ENCODE measurements at places on chromosomes 12 and 14.

- peak; percentile 91 for DNase-seq
These were observed 7.8 kb downstream of the KRT1 start for GRCh38 chr12:52672321-52672933.

- no peak for DNase-seq
These were observed 15.1 kb downstream of the CALCOCO1 start for GRCh38 chr12:53712059-53712643.

- DNase-seq: no peak
These were observed 8.5 kb downstream of the CRACR2A start for GRCh38 chr12:3744229-3744901.

GRCh38 chr12:92144631-92145480 lies 790 bp downstream of the BTG1 start:
- DNase-seq: peak; percentile 60

GRCh38 chr12:51941011-51941581 lies 10.4 kb upstream of the ACVR1B start:
- peak; percentile 72 for DNase-seq

- DNase-seq: peak; percentile 74
These were observed 5.8 kb downstream of the TMEM253 start for GRCh38 chr14:21106498-21107282.

DNA sequence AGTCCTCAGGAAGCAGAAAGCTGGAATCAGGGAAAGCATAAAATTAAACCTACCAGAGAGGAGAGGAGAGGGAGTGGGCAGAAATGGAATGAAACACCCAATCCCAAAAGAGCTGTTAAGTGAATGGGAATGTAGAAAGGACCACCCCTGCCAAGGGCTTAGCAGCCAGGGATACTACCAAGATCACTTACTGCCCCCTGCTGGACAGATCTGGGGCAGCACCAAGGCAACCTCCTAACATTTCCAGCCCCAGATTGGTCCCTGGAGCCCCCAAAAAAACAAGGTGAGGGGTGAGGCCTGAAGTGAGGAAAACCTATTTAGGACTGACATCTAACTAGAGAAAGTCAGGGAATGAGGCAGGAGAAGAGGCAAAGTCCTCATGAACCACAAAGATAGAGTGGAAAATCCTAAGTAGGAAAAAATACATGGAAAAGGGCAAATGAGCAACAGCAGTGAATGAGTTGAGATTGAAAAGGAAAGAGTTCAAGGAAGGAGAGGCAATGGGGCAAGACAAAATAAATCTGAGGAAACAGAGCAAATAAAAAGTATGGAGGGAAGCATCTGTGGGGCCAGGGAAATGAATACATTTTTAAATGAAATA lies 11.2 kb upstream of the FKBP11 start:
- peak; percentile 48 for DNase-seq

DNA sequence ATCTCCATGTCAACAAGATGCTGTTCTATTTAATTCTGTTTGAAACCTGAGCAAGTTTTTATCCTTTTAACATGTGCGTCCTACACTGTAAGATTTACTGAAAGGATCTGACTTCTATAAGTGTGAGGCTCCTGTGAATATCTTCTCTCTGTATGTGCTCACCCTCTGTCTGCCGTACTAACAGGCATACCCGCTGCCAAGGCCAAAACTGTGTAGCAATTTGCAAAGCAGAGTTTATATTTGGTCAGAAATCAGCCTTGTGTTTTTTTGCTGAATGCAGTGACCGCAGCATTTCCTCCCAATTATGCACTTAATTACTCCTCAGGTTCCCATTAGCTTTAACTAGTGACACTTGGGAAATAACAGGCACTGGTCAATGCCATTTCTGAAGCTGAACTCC lies 12.3 kb downstream of the CHST11 start:
- no peak for DNase-seq

GRCh38 chr12:128524439-128524838 lies 257.5 kb downstream of the TMEM132C start:
- DNase-seq: no peak

DNA sequence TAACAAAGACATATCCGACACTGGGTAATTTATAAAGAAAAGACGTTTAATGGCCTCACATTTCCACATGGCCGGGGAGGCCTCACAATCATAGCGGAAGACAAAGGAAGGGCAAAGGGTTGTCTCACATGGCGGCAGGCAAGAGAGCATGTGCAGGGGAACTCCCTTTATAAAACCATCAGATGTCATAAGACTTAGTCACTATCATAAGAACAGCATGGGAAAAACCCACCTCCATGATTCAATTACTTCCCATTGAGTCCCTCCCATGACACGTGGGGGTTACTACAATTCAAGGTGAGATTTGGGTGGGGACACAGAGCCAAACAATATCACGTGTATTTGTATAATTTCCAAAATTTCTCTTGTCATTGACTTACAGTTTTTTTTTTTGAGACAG lies 5.5 kb upstream of the LMNTD1 start:
- peak; percentile 33 for DNase-seq

DNA sequence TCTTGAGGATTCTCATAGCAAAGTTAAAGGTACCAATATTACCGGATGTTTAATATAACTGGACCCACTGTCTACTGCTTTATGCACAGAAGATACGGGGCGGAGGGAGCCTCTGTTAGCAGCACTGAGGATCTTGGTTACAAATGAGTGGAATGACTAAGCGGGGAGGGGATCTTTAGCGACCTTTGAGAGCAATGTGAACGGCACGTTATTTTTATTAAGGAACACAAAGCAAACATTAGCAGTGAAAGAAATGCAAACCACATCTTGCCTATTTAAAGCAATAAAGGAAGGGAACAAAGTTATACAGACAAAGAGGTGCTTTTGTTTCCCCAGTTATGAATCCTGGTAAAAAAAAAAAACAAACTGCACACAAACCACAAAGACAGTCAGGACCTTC lies 27.1 kb upstream of the PRMT8 start:
- DNase-seq: peak; percentile 22

GRCh38 chr12:51839310-51839947 lies 9.1 kb downstream of the FIGNL2 start:
- no peak for DNase-seq

GRCh38 chr14:33814010-33814409 lies 136.9 kb downstream of the EGLN3 start:
- no peak for DNase-seq

- peak; percentile 72 for DNase-seq
These were observed 251.2 kb downstream of the ACSS3 start for GRCh38 chr12:81329085-81329484.

DNA sequence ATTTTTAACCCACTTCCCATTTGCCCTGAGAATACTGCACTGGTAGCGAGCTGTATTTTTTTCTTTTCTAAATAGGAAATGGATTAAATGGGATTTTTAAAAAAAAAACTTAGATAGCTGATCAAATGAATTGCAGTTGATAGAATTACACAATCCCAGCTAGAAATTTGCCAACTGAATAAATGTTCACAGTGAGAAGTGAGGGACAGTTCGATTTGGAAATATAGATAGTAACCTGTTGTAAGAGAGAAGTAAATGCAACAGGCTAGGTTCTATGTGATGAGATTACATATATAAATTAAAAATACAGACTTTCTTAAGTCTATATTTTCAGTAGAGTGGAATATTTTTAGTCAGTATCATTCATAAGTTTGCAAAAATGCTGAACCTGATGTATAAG lies 48.1 kb upstream of the SMCO2 start:
- no peak for DNase-seq

- peak; percentile 50 for DNase-seq
These were observed 107.6 kb downstream of the MGAT4C start for GRCh38 chr12:86148612-86149011.

- no peak for DNase-seq
These were observed 23.3 kb downstream of the ZFC3H1 start for GRCh38 chr12:71640316-71640715.

DNA sequence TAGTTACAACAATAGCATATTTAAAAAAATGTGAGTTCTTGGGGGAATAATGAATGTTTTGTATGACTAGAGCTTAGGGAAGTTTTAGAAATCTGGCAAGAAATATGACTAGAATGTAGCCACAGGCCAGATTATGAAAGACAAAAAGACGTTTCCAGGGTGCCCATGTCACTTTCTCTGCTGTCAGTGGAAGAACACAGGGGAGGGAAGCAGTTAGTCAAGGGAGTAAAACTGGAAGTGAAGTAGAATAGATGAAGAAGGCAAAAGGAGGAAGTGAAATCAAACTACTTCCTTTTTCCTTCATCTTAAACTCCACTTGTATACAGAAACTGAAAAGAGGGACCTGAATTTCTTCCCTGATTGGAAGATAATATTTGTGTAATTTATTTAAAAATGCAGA lies 81.2 kb upstream of the ATP2B1 start:
- no peak for DNase-seq

DNA sequence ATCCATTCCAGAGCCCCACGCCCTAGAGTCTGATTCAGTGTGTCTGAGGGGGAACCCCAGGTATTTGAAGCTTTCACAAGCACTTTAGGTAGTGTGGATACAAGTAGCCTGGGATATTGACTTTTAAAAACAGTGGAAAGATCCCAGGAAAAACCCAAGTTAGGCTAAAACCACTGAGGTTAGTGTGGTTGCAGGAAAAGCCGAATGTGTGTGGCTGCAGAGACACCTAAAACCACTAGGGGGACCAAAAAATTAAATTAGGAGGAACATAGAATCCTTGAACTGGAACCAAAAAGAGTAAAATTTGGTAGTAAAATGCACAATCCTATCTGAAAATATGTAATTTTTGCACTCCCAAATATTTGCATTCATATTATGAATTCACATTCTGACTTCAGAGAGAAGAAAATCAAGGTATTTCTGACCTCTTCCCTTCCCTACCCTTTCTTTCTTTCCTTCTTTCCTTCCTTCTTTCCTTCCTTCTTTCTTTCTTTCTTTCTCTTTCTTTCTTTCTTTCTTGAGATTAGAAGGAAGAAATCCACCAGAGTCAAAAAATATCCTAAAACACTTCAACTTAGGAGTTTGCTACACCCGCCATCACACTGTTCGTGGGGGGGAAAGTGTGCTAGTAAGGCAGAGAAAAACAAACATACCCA lies 37.8 kb downstream of the SLCO1A2 start:
- DNase-seq: peak; percentile 8

DNA sequence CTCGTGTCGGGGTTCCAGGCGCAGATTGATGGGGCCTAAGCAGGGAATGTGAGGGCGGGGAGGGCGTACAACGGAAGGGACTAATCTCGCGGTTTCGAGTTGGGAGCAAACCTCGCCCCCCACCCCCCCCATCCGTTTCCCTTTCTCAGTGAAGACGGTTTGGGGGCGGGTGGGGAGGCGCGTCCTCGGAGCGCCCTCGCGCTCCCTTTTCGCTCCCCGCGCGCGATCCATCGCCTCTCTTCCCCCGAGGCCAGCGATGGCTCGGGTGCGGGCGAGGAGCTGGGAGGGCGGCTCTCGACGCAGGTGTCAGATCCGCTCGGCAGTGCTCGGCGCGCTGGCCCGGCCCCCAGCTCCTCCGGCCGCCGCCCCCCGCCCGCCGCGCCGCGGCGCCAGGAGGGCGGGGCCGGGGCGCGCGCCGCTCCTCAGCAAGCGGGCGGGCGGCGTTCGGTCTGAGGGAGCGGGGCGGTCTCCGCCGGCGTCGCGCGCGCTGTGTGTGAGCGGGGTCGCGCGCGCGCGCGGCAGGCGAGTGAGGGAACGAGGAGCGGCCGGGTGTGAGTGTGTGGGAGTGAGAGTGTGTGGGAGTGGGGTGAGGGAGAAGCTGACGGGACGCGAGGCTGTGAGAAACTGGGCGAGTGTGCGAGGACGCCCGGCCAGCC lies at the start of gene RIMKLB:
Gene RIMKLB (plus strand): TSS at position 516 of the 656 bp plus-strand sequence. CDS start 15,876 bp downstream, outside the sequence.
- peak; percentile 31 for DNase-seq

DNA sequence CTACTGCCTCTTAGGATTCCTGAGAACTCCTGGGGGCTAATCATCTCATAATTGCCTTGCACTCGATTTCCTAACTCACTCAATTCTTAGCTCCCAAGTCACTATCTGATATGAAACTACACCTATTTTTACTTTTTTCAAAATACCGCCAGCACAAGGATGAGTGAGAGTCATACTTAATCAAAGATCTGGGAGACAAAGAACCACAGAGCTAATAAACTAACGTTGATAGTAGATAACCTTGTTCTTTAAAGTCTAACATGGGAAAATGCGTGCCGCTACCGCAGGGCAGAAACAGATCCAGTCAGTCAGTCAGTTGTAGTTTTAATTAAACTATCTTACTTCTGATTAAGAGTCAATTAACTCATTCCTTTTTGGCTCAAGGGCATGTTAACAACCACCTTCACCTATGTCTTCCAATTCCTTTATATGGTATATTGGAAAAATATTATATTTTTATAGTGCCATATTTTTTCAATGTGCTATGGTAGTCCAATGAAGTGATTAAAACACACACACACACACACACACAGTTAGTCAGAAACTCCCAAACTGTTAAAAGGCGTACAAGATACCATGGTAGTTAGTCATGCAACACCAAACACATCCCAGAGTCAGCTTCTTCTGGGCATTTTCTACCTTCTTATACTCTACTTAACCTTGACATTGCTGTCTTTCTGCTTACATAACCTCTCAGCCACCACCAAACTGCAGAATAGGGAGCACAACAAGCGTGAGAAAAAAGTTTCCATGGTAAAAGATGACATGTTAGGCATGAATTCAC lies 114.0 kb downstream of the KLHL28 start:
- DNase-seq: peak; percentile 25

GRCh38 chr14:51653775-51654532 lies 2.2 kb downstream of the FRMD6 start:
- DNase-seq: no peak

DNA sequence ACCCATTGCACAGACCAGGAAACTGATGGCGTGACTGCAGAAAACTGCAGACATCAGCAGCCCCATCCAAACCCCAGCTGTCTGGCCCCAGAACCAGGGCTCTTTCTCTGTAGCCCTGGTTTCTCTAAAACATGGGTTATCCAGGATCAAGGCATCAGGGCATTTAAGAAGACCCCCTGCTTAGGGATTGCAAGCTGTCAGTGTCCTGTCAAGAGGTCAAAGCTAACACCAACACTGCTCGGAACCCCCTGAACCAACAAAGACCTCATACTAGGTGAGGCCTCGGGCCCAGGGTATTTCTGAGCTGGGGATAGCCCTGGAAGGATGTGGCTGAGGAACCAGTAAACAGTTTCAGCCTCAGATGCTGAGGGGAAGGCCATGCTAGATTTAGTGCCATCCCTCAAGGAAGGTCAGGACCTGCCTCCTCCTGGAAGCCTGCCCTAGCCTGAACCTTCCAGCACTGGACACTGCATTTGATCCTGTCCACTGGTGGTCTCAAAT lies 39.2 kb downstream of the BCL11B start:
- no peak for DNase-seq

DNA sequence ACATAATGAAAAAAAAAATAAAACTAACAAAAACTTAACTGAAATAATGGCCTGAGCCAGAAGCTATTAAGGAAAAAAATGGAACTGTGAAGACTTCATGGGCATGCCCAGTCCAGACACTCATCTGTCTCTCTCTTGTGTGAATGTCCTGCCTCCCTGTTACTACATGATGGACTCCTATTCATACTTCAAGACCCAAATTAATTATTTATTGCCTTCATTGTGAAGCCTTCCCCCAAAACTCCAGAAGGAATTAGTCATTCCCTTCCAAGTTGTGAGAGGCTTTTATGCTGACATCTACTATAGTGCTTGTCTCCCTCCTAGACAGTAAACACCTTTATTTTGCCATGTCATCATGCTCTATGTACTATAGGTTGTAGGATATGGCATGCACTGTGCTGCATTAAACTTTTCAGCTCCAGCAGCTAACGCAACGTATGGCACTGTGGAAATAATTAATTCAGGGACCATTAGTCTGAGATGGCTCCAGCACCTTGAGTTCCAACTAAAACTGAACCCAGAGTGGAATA lies 25.0 kb upstream of the C12orf42 start:
- DNase-seq: no peak

Data from bronchial epithelial cell (primary cell).